ENCODE measurements at places on chromosomes 1 and 21.

- no peak for DNase-seq
Measured at GRCh38 chr1:187999973-188000372, 1171.2 kb downstream of the PLA2G4A start.

- no peak for DNase-seq
Measured at GRCh38 chr1:186212568-186213224, 162.4 kb downstream of the TPR start.

GRCh38 chr1:95287081-95287480 lies 53.1 kb downstream of the RWDD3 start:
- DNase-seq, result no peak

DNA sequence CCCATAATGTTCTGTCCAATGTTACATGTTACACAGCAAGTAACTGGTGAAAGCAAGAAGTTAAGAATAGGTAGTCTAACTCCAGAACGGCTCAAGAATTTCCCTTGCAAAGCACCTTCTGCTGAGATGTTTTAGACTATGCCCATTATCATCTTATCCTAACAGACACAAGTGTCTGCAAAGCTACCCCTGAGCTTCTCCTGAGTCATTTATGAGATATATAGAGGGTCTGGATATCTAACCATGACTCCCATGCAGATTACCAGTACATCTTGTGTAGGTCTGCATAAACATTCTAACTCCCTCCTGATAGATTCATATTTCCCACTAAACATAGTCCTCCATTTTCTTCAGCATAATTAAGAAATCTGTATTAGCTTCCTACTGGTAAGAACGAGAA lies 171.7 kb downstream of the COQ8A start:
- DNase-seq, result no peak

DNA sequence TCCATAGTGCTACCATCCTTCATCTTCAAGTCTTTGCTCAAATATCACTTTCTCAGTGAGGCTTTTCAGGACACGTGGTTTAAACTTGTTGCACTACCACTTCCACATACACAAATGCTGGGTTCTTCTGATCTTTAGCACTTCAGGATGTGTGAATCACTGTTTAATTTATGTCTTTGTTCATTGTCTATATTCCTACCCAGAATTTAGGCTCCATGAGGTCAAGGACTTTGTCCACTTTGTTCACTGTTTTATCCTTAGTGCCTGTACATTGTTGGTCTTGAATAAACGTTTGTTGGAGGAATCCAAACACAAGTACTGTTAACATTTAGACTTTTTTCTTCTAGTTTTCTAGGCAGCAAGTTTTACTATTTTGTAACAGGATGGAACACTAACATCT lies 42.6 kb upstream of the RALGPS2 start:
- no peak for DNase-seq

DNA sequence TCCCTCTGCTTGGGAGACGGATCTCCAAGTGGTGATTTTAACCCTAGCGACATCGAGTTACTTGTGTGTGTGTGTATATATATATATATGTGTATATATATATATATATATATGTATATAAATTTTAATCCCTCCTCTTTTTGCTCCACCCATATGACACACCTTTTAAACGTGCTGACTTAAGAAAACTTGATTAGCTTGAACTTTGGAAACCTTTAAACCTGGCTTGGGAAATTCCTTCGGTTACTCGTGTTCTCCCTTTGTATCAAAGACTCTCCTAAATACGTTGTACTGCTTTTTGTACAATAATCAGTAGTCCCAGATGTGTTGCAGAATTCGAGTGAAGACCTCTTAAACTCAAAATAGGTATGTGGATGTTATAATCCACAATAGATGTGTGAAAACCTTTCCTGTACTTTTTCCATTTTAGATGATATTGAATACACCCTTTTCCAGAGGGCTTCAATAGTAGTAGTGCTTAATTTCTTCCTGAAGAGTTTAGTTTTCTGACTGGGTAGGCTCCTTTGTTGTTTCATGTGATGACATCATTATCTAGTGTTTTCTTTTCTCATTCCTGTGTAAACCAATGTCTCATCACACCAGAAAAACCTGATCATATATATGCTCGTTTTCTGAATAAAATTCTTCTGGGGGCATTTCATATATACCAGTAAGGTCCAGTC lies 1.4 kb downstream of the RNF11 start:
- no peak for DNase-seq

- DNase-seq, result no peak
Measured at GRCh38 chr1:94084085-94084484, 36.9 kb downstream of the ABCA4 start.

DNA sequence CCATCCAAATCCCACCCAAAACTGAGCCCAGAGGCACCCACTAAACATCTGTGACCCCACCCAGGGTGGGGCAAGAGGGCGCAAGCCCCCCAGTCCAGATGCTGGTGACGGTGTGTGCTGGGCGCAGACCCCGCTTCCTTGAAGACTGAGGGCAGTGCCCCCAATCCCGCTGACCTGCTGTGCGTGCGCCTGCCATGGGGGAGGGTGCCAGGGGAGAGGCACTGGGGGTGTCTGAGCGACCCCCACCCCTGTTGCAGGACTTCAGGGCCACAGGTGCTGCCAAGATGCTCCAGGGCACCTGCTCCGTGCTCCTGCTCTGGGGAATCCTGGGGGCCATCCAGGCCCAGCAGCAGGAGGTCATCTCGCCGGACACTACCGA lies 13.3 kb downstream of the COL6A2 start:
- no peak for DNase-seq

GRCh38 chr1:230167419-230167852 lies 100.4 kb downstream of the GALNT2 start:
- no peak for DNase-seq

- no peak for DNase-seq
Measured at GRCh38 chr1:237084341-237085077, 42.5 kb downstream of the RYR2 start.

DNA sequence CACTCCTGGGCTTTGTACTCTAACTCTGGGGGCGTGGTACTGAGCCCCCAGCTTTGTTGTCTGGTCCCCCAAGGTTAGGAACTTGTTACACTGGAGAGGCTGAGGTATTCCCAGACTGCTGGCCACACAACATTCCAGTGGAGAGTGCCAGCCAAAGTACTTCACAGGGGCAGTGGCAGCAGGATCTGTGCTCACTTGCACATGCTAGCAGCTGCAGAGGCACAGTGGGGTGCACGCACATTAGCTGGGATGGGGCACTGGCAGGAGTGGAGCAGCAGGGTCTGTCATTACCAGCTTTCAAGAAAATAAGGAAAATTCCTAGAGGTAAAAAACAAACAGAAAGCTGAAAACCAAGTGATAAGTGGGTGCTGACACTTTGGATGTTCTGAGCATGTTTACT lies 31.0 kb downstream of the ZNF691 start:
- no peak for DNase-seq

DNA sequence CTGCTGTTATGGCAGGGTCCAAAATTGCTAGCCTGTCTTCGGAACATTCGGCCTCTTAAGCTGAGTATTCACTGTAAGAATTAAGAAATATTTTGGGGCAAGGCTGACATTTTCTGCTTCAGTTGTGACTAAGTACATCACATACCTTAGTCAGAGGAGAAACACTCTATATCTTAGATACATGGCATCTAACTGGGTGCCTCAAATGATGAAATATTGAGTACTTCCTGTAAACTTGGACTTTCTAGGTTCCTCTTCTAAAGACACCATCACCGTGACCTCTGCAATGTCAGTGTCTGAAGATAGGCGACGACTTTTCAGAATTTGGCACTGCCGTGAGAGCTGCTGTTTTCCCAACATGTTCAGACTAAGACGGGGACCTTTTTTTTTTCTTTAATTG lies 65.6 kb downstream of the PCBP3 start:
- DNase-seq, result no peak

DNA sequence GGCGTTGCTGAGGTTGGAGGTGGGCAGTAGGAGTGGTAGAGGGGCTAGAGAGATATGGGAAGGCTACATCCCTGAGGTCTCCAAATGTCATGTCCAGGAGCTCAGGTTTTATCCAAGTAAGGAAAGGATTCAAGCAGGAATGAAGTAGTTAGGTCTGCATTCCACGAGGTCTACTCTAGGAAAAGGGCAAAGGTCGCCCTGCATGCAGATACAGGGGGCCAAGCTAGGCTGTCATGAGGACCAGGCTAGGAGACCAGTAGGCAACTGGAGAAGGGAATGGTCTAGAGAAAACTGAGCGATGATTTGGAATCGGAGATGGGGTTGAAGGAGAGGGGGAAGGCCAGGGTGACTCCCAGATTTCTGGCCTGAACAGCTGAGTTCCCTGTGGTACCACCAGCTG lies 48.7 kb downstream of the IRF2BP2 start:
- DNase-seq, result no peak

DNA sequence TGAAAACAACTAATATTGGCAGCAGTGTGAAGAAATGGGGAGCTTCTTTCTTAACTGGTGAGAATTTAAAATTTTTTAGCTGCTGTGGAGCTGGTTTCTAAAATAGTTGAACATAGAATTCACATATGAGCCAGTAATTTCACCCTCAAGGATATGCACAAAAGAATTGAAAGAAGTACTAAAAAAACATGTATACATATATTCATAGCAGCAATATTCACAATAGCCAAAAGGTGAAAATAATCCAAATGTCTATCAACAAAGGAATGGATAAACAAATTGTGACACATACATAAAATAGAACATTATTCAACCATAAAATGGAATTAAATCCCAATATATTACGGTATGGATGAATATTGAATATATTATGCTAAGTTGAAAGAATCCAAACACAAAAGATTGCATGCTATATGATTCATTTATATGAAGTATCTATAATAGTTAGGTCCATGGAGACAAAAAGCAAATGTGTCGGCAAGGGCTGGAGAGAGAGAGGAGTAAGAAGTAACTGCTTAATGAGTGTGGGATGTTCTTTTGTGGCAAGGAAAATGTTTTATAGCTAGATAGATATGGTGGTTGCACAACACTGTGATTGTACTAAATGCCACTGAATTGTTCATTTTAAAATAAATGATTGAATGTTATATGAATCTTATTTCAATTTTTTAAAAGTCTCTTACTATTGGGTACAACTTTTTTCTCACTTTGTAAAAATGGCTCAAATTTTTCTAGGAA lies 14.8 kb upstream of the COL11A1 start:
- no peak for DNase-seq

DNA sequence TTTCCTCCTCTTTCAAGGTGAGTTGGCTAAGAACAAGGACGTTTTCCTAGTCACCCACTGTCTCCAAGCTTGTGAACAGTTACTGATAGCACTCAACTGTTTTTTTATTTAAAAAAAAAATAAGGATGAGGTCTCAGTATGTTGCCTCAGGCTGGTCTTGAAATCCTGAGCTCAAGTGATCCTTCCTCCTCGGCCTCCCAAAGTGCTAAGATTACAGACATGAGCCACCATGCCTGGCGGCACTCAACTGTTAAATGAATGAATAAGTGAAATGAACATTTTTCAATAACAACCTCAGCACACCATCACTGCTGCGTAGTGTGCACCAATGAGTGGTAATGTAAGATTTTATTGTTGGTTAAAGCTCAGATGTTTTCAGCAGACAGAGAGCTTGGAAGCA lies 214.1 kb upstream of the NRIP1 start:
- DNase-seq, result no peak

DNA sequence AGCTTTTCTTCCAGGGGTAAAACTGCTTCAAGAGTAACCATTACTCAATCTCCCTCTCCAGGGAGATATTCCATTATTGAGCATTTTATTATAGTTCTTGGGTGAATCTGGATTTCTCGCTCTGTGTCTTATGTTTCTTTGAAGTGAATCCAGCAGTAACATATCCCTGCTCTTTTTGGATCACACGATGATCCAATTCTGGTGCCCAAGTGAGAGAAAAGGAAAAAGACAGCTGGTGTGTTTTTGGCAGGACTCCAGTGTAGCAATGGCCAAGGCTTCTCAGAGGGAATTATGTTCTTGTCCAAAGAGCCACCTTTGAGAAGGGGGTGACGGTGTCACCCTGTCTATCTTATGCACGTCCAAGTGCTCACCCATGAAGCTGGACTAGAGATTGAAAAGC lies 140.3 kb upstream of the ERRFI1 start:
- no peak for DNase-seq

DNA sequence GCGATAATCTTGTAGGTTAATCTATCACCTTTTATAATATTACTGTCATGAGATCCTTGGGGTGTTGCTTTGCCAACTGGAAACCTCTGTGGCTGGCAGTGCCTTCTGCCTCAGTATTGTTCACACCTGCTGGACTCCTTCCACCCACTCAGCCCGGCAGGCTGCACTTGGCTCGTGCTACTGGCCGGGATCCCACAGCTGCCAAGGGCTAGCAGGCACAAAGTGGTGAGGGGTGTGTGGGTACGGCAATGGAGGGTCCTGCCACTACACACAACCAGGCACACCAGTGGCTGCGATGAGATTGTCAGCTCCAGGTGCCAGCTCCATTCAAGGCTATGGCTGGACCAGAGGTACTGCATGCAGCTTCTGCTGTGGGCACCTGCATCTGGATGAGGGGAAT lies 191.2 kb upstream of the LYPLAL1 start:
- DNase-seq, result no peak

DNA sequence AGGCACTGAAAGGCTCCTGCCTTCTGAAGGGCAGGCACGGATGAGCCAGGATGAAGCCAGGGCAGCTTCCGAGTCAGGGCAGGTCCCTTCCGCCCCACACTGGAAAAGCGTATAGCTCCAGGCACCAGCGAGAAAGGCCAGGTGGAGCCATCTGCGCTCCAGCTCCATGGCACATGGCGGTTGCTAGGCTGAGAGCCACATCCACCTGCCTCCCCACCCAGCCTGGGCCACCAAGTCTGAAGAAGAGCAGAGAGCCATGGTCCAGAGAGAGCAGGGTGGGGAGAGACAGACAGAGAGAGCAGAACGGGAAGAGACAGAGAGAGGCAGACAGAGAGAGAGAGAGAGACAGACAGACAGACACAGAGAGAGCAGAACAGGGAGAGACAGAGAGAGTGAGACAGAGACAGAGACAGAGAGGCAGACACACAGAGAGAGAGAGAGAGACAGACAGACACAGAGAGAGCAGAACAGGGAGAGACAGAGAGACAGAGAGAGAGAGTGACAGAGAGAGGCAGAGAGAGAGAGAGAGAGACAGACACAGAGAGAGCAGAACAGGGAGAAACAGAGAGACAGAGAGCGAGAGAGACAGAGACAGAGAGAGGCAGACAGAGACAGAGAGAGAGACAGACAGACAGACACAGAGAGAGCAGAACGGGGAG lies 5.2 kb downstream of the FNDC10 start:
- no peak for DNase-seq

GRCh38 chr1:23910553-23911246 lies 2.5 kb downstream of the CNR2 start:
- DNase-seq, result no peak

DNA sequence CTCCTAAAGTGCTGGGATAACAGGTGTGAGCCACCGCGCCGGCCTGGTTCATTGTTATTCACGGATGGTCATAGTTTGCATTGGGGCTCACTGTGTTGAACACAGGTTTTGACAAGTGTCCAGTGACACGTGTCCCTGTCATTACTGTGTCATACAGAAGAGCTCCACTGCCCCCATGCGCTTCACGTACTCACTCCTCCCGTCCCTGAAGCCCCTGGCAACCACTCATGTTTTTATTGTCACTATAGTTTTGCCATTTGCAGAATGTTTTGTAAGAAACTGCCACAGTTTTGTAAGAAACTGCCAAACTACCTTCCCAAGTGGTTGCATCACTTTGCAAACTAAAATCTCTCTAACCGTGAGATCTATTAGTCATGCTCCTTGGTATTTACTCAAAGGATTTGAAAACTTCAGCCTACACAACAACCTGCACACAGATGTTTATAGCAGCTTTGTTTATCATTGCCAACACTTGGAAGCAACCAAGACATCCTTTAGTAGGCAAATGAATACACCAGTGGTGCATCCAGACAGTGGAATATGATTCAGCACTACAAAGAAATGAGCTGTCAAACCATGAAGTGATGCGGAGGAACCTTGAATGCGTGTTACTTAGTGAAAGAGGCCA lies 163.2 kb upstream of the COL6A1 start:
- DNase-seq, result no peak

Data from substantia nigra (tissue), 51 donors.